Uterus (tissue), 4 donors: ENCODE measurements at places on chromosomes 5 and 9.

- DNase-seq = no peak
These were observed 94.6 kb upstream of the RANBP6 start for GRCh38 chr9:6109986-6110385.

DNA sequence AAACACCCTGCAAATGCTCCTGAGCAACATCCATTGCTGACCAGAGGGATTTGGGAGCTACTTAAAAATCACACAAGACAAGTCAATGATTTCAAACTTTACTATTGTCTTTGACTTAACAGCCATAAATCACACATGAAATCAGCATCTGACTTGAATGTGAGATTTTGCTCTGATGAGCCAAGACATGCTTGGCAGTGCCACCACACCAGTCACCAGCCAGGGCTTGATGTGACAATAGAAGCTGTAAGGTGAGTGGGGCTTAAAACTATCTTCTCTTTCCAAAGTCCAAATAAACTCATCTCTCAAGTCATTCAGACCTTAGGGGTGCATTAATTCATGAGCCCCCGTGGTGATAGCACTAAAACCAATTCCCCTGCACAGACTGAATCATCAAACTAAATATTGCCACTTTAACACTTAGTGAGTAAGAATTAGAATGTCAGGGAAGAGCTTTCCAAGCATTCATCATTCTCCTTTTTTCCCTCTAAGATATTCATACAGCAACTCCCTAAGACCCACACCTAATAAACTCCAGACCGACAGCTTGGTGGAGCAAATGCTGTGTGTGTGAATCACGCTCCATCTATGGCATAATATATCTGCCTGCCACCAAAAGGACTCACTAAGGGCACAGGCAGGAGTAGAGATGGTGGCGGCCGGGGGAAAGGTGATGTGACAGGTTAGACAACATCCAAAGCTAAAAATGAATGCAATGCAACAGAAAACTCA, 119.4 kb downstream of the SPOCK1 start:
- no peak for DNase-seq

GRCh38 chr5:41508186-41508585, 2.2 kb downstream of the PLCXD3 start:
- no peak for DNase-seq

- no peak for DNase-seq
These were observed 30.2 kb downstream of the PTPN3 start for GRCh38 chr9:109467936-109468335.

- DNase-seq = no peak
These were observed 204.5 kb downstream of the DENND1A start for GRCh38 chr9:123725389-123725788.

DNA sequence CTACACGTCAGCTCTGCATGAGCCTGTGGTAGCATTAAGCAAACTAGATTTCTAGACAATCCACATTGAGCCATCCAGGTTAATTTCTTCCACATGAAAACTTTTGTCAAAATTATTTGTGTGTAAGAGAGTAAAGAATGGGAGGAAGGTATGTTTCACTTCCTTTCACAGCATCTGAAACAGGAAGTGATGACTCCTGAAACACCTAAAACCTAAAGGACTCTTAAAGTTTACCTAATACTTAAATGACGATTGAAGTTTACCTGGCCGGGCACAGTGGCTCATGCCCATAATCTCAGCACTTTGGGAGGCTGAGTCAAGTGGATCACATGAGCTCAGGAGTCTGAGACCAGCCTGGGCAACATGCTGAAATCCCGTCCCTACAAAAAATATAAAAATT, 223.8 kb downstream of the CEMIP2 start:
- no peak for DNase-seq

- DNase-seq = no peak
These were observed 20.8 kb upstream of the MATR3 start for GRCh38 chr5:139272471-139273321.

DNA sequence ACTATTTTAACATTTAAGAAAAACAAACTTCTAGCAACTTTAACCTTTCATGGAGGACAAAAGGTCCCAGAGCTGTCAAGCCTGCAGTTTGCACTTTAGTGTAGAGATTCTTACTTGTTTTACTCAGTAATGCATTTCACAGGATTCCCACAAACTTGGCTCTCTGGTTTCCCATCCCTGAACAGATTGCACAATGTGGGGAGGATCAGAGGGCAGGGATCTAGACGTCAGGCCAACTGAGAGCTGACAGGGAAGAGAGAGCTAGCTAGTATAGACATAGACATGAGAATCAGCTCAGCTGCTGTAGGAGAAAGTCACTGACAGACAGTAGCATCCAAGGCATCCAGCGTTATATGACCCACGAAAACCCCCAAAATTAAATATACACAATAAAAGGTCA, 20.9 kb upstream of the BNIP1 start:
- no peak for DNase-seq

DNA sequence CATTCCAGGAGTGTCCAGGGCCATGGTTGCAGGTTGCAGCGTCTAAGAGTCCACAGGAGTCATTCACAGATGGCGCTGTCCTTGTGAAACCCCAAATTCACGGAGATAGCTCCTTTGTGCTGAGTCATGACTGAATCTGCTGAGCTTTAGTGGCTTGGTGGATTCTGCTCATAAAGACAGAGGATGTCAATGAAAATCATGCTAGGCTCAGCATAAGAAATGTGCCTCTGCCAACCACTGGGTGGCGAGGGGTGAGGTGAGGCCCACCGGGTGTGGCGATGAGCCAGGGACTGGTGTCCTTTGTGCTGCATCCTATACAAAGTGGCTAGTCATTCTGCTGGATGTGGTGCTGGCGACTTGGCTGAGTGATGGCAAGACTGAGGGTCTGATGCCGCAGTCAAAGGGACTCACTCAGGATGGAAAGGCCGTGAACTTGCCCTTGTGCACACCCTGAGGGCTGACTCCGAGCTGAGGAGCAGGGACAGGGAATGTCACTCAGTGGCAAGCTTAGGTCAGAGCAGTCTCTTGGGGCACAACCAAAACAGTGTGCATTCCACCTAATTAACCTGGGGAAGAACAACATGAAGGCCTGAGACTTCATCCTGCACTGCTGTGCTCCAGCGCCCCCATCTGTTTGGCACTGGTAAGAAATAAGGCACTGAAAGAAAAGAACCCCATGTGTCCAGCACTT, 71.5 kb downstream of the DAP start:
- DNase-seq = no peak

- no peak for DNase-seq
These were observed 30.0 kb upstream of the COL15A1 start for GRCh38 chr9:98913705-98914104.

DNA sequence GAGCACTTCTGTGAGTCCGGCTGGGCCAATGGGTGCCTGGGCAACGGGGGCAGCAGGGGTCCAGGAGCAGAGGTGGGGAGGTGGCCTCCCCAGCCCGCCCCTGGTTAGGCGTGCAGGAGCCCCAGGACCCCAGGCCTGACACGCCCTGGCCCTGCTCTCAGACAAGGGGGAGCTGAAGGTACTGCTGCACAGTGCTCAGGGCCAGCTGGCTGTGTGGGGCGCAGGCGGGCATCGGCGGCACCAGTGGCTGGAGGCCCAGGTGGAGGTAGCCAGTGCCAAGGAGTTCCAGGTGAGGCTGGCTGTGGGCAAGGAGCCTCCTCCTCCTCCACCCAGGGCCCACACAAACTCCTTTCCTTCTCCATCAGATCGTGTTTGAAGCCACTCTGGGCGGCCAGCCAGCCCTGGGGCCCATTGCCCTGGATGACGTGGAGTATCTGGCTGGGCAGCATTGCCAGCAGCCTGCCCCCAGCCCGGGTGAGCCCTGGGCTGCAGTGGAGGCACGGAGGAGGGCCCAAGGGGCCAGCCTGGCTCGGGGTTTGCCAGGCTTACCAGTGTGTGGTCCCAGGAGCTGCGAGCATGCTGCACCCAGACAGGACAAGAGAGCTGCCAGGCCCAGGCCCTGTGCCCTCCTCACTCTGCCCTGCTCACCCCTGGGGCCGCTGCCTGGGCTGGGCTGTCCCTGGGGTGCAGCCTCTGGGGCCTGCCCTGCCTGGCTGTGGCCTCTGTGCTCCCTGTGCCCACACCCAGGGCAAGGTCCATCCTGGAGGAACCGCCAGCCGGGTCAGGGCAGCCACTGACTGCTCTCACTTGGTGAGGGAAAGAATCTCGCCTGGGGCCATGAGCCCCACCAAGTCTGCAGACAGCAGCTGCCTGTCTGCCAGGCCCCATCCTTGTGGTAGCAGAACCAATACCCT, 7.0 kb downstream of the MAMDC4 start:
- DNase-seq = peak; percentile 52

GRCh38 chr9:92438900-92439526, 14.7 kb upstream of the OMD start:
- DNase-seq = no peak

DNA sequence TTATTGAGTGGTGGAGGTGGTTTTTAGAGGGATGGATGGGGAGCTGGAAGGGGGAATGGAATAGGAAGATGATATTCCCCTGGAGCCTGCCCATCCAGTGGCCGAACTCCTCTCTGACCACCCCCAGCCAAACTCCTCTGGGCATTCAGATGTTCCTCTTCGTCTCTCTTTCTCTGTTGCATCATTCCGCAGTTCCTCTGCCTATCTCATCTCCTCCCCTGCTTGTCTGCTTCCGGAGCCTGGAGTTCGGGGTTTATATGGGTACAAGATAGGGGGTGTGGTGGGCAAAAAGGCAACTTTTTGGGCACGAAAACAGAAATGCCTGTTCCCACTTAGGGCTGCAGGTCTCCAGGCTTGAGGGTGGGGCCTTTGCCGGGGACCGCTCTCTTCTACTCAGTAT, 12.2 kb upstream of the CDK5RAP2 start:
- no peak for DNase-seq

GRCh38 chr5:171872666-171873065, 87.0 kb downstream of the SMIM23 start:
- DNase-seq = no peak

DNA sequence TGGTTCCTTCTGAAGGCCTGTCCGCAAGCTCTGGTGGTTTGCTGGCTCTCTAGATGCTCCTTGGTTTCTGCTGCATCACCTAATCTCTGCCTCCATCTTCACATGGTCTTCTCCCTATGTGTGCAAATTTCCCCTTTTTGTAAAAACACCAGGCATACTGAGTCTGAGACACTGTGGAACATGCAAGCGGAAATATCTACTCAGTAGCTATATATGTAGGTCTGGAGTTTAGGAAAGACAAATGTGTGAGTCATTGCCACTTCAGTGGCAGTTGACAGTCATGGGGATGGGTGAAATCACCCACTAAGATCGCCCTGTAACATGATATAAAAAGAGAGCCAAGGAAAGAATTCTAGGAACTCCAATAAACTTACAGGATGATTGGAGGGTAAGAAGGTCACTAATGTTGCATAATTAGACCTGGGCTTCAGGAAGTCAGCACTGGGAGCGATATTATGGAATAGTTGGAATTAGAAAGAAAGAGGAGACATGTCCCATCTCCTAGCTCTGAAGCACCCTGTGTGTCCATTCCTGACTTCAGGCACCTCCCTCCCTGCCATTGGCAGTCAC, 22.7 kb upstream of the UBLCP1 start:
- no peak for DNase-seq

GRCh38 chr9:109574061-109574882, 76.2 kb upstream of the PTPN3 start:
- peak; percentile 44 for DNase-seq

DNA sequence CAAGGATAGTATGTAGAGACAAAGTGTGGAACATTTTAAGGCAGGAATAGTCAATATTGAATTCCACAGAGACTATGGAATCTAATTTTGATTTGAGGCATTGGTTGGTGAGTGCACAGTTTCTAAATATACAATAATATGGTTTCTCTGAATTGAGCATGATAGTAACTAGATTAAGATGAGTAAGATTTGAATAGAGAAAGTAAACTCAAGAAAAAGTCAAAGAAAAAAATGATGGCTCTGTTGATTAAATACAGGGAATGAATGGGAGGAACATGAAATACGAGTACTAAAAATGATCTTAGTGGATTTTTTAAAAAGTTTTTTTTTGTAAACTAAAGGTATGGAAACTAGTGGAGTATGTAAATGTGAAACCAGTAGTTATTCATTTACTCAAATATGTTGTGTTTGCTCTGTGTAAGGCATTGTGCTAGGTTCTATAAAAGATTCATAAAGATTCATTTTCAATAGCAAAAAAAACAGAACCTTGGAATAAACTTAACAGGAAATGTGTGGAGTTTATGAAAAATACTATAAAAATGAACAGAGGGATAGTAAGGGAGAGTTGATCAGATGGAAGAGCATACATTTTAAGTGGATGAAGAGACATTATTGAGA, 101.2 kb downstream of the ZCCHC7 start:
- DNase-seq = no peak

- DNase-seq = no peak
These were observed 2233.8 kb upstream of the C9orf72 start for GRCh38 chr9:29806937-29807618.
